ENCODE measurements at places on chromosomes 2 and 18.

DNA sequence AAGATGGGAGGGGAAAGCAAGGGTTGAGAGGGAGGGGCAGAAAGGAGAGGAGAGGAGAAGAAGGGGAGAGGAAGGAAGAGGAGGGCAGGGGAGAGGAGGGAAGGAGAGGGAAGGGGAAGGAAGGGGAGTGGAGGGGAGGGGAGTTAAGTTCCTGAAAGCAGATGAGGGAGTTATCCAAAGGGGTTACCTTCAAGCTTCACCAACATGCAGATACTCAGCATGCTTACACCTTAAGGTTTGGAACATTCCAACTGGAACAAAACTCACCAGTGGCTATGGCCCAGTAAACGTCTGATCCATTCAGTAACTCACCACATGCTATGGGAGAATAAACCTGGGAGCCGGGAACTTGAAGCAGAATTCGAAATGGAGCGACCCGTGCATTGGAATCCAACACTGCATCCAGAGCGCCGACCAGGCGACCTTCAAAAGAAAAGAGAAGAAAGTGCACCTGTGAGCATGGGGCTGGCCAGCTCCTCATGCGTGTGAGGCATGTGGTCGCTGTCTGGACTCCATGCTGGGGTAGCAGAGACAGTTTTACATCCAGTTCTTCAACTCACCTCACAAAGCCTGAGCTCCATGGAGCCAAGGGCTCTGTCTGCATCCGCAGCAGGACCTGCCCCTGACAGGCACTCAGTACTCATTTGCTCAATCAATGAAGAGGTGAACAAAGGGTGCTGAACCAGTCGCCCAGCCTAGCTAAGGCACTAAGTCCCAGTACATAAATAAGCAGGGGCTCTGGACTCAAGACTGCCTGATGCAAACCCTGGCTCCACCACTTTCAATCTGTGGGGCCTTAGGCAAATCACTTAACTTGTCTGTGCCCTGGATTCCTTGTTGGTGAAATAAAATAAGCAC lies 61.0 kb downstream of the TBC1D8 start:
- no peak for DNase-seq

GRCh38 chr18:22650247-22650646 lies 232.5 kb upstream of the CTAGE1 start:
- no peak for DNase-seq

- no peak for DNase-seq
Observed at GRCh38 chr18:38576349-38576748, 1010.8 kb upstream of the CELF4 start.

GRCh38 chr2:239407112-239407511 lies 6.3 kb upstream of the HDAC4 start:
- DNase-seq, result no peak

GRCh38 chr18:48896326-48896874 lies 54.4 kb downstream of the SMAD7 start:
- DNase-seq, result no peak

DNA sequence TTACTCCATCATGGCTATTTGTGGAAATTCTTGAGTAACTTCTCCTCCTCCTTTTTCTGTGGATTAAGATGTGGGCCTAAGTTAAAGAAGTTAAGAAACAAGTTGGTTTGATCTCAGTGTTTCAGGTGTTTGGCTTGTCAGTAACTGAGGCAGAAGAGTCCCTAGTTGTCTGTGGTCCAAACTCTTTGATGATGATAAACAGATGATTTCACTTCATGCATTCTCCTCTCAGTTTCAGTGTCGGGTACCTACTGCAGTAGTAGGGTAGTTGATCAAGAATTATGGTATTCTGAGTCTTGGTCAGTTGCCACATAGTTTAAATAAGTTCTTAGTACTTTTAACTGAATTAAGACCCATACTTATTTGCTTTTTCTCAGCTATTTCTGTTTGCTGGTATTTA lies 85.6 kb downstream of the NCOA1 start:
- no peak for DNase-seq

GRCh38 chr2:88212251-88212790 lies 42.2 kb downstream of the THNSL2 start:
- no peak for DNase-seq

DNA sequence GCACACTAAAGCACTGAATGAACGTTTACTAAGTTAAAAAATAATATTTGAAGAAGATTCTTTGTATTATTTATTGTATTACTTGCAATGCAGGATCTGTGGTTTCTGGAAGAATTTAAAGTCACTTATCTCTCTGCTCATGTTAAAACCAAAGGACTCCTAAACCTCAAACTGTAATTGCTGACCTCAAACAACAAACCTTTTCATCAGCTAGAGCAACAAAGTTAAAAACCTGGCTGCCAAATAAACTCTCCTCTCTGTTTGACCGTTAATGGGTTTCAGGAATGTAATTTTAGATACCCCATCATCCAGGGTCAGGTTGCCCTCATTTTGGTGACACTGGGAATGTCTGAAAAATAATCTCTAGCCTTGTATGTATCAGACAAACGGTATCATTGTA lies 239.1 kb downstream of the TGIF1 start:
- no peak for DNase-seq

DNA sequence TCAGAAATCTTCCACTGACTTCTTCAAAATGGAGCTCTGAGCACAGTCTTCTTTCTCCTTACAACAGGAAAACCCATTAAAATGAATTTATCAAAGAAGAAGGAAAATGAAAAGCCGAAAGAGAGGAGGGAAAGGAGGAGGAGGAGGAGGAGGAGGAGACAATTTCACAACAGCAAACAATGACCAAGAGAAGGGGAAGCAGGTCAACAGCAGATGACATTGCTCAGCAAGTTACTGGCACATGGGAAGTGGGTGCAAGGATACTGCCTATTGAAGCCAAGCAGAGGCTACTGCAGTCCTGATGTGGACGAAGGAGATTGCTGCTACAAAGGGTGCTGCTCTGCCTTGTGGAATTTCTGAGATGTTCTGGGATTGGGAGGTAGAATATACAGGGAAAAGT lies 268.2 kb upstream of the FBXO11 start:
- no peak for DNase-seq

GRCh38 chr2:6934758-6935651 lies 17.8 kb downstream of the RNF144A start:
- DNase-seq, result no peak

DNA sequence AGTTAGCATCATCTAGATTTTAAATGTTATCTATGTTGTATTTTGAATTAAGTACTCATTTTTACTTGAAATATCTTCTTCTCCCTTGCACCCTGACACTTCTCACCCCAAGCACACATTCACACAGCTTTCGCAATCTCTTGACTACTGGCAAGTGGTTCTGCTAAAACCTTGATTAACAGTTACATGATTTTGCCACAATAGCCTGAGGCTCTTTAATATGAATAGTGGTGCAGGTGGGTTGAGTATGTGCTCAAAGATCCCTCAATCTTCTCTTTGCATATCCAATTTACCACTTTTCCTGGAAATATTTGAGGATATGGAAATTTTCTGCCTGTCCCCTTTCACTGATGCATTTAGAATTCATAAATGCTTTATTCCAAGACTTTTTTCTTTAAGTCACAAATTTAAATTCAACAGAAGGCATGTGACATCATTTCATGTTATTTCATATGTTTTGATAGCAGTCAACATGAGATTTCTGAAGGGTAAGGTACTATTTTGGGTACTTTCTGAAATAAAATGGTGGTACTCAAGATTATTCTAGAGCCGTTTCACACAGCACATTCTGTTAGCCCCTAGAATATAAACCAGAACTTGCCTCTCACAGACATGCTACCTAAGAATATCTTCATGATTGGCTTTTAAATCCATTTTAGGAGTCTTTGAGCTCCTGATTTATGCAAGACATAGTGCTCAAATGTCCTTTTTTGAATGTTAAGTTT lies 339.7 kb downstream of the RPRM start:
- DNase-seq, result no peak

GRCh38 chr2:127181851-127182250 lies 38.2 kb downstream of the CYP27C1 start:
- DNase-seq, result no peak

- DNase-seq, result no peak
Observed at GRCh38 chr2:238602223-238602960, 175.7 kb downstream of the ASB1 start.

Data from HT1080 (cell line).